ENCODE measurements at places on chromosomes 7 and 10.

DNA sequence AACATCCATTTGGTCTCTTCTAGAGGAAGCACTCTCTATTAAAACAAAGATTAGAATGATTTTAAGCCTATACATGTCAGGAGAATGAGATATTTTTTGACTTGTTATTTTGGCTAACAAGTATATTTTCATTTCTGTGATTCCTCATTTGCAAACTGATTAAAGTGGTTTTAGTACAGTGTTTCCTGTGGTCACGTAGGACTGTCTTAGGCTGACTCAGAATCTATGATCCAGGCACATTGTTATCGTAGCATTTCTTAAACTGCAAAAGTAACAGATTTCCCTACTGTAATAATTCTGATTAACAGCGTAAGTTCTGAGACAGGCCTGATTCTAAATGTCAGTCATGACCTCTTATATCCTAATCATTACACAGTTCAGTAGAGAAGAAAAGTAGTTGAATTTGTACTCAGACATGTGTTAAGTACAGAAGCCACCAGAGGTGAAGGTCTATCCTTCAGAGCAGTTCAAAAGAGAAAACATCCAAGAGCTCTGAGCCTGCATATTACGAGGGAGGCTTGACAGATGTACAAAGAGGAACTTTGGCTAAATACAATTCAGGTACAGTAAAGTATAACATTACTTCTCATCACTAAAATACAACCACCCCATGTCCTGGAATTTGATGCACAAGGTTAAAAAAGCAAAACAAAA, 124.1 kb upstream of the TEX47 start:
- DNase-seq: no peak

GRCh38 chr10:8985651-8986050, 931.2 kb downstream of the GATA3 start:
- no peak for DNase-seq

DNA sequence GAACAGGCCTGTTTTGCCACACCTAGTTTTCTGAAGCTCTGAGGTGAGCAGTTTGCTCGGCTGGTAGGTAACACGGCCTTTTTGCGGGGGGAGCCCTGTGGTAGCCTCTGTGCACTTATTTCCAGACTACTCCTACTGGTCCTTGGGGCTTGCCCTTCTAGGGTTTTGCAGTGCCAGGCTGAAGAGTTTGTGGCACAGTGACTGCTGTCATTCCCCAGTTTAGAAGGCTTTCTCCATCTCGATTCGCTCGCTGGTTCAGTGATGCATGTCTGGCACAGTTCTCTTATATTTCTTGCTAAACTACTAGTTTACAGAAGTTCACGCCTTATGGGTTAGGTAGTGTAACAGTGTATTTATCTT, 711 bp downstream of the KIF20B start:
- no peak for DNase-seq

- no peak for DNase-seq
These were observed 324.0 kb upstream of the POT1 start for GRCh38 chr7:125253452-125254190.

GRCh38 chr10:84879991-84880390, 551.6 kb downstream of the CCSER2 start:
- DNase-seq: no peak

DNA sequence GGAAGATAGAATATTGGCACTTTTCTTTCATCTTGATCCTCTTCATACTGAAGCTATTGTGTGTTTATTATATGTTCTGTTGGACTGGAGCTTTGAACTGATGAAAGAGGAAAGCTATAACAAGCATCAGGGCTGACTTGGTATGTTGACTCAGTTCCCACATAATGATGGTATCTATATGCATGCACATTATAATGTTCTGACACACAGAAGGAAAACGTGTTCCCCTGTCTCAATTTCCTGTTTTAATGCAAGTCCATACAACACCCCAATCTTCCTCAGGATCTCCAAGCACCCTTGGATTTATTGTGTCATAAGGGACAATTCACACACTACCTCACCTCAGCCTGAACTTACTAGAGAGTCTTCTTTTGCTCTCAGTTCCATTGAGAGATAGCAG, 8.3 kb upstream of the WASL start:
- no peak for DNase-seq

DNA sequence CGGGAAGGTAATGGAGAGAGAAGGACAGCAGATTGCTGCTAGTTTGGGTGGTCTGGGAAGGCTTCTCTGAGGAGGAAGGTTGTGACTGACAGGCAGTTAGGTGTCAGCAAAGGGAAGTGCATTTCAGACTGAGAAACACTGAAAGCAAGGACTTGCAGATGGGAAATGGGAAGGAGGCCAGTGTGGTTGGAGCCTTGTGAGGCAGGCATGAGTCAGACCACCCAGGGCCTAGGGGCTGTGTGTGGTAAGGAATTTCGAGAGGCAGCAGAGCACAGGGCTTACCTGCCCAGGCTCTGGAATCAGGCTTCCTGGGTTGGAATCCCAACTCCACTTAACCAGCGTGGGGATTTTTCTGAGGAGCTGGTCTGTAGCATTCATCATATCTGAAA, 53.5 kb downstream of the NRF1 start:
- no peak for DNase-seq

GRCh38 chr7:142450695-142451094, 192.8 kb upstream of the PRSS58 start:
- DNase-seq: no peak

All from activated effector memory CD4-positive, alpha-beta T cell treated with Interleukin-2 at 50 U/mL for 16 hours (primary cell).